ENCODE measurements at places on chromosomes 13 and 19. TPM values are rescaled to one million over a fixed set of nuclear protein-coding genes. Genes with fewer than 3 reads are reported as not detected.

GRCh38 chr13:77740931-77741596, 43.6 kb downstream of the SLAIN1 start:
- no peak for DNase-seq

GRCh38 chr13:43185226-43185625, 161.8 kb downstream of the DNAJC15 start:
- no peak for DNase-seq

Gene OBI1
- 18.7 TPM for total RNA-seq

Gene IGFL1
- total RNA-seq: 0.56 TPM

- no peak for DNase-seq
Observed at GRCh38 chr19:43692877-43693276, 22.9 kb upstream of the PLAUR start.

Data from type B pancreatic cell (in vitro differentiated cells).